A549 treated with Mapracorat at 1 μM for 4 hours (cell line): ENCODE measurements at places on chromosomes 3 and 15. TPM values are rescaled to one million over a fixed set of nuclear protein-coding genes. Genes with fewer than 3 reads are reported as not detected.

The FBN1 gene
- 5.0 to 9.3 TPM (median 7.4 TPM) in 5 replicates for total RNA-seq

The GPR149 gene
- total RNA-seq = not detected in 5 replicates

The LYSMD4 gene
- total RNA-seq = 3.3 to 4.6 TPM (median 4.2 TPM) in 5 replicates

The ARHGAP11A gene
- 53.1 to 91.3 TPM (median 73.1 TPM) in 5 replicates for total RNA-seq

The LACTB gene
- 25.5 to 32.4 TPM (median 28.5 TPM) in 5 replicates for total RNA-seq

The CCDC54 gene
- not detected in 5 replicates for total RNA-seq

The ARNT2 gene
- 14.2 to 18.2 TPM (median 17.2 TPM) in 5 replicates for total RNA-seq

The TGM4 gene
- 0.07 to 0.30 TPM (median 0.14 TPM) in 5 replicates for total RNA-seq

The IQCF5 gene
- not detected in 5 replicates for total RNA-seq

The CCDC39 gene
- not detected in 5 replicates for total RNA-seq

The CCR2 gene
- not detected in 5 replicates for total RNA-seq

The BSN gene
- total RNA-seq = 0.09 to 0.41 TPM (median 0.13 TPM) in 5 replicates

The PCSK6 gene
- total RNA-seq = 9.0 to 12.4 TPM (median 10.4 TPM) in 5 replicates

The TMEM87A gene
- 26.0 to 32.5 TPM (median 27.5 TPM) in 5 replicates for total RNA-seq

The TRPM1 gene
- total RNA-seq = not detected in 5 replicates

The ENTPD3 gene
- total RNA-seq = 0.05 TPM in 1 of 5 replicates, not detected in the others

The CDHR4 gene
- total RNA-seq = 0.10 to 0.64 TPM (median 0.22 TPM) in 5 replicates

The CSTA gene
- total RNA-seq = 0.93 to 1.4 TPM (median 1.1 TPM) in 5 replicates

The FEZF2 gene
- total RNA-seq = not detected in 5 replicates

The SGO1 gene
- 12.3 to 17.3 TPM (median 14.3 TPM) in 5 replicates for total RNA-seq

The DLL4 gene
- 1.1 to 2.0 TPM (median 1.8 TPM) in 5 replicates for total RNA-seq

The SPATA12 gene
- total RNA-seq = 0.36 to 0.62 TPM (median 0.37 TPM) in 5 replicates

The SMAD6 gene
- 16.9 to 29.6 TPM (median 25.2 TPM) in 5 replicates for total RNA-seq

The THOC7 gene
- 53.4 to 73.1 TPM (median 62.1 TPM) in 5 replicates for total RNA-seq

The RAB43 gene
- 3.3 to 6.9 TPM (median 6.1 TPM) in 5 replicates for total RNA-seq

The CLDN18 gene
- not detected in 5 replicates for total RNA-seq

The CLDN1 gene
- total RNA-seq = 17.0 to 22.6 TPM (median 19.0 TPM) in 5 replicates

The WDR49 gene
- not detected in 5 replicates for total RNA-seq

The IL12A gene
- total RNA-seq = 0.98 to 1.9 TPM (median 1.3 TPM) in 5 replicates

The CLDN16 gene
- total RNA-seq = 0.16 TPM in 1 of 5 replicates, not detected in the others

The PSMD2 gene
- 298 to 372 TPM (median 303 TPM) in 5 replicates for total RNA-seq

The ROBO1 gene
- 9.1 to 16.3 TPM (median 15.1 TPM) in 5 replicates for total RNA-seq

The SHC4 gene
- 0.74 to 1.4 TPM (median 1.1 TPM) in 5 replicates for total RNA-seq

The STRA6 gene
- 52.1 to 86.8 TPM (median 69.6 TPM) in 5 replicates for total RNA-seq

The ZNF502 gene
- total RNA-seq = 1.6 to 2.3 TPM (median 1.6 TPM) in 5 replicates

The DCP1A gene
- total RNA-seq = 5.7 to 7.7 TPM (median 6.9 TPM) in 5 replicates

The PODXL2 gene
- total RNA-seq = 7.9 to 11.3 TPM (median 9.8 TPM) in 5 replicates

The PARP15 gene
- not detected in 5 replicates for total RNA-seq

The CCDC13 gene
- 0.30 to 0.74 TPM (median 0.41 TPM) in 5 replicates for total RNA-seq

The XXYLT1 gene
- total RNA-seq = 9.6 to 13.9 TPM (median 12.8 TPM) in 5 replicates

The FAM107A gene
- total RNA-seq = 0.11 to 0.24 TPM (median 0.20 TPM) in 5 replicates

The CPLX3 gene
- 0.08 to 0.09 TPM in 2 of 5 replicates, not detected in the others for total RNA-seq

The CYP8B1 gene
- total RNA-seq = not detected in 5 replicates

The NDN gene
- total RNA-seq = 0.08 to 0.13 TPM in 2 of 5 replicates, not detected in the others

The CLRN1 gene
- not detected in 5 replicates for total RNA-seq

The XYLB gene
- total RNA-seq = 2.5 to 4.3 TPM (median 4.0 TPM) in 5 replicates

The CLDN11 gene
- 0.13 to 0.21 TPM (median 0.18 TPM) in 3 of 5 replicates, not detected in the others for total RNA-seq

The SAMMSON gene
- total RNA-seq = not detected in 5 replicates

The RABL3 gene
- 12.4 to 20.0 TPM (median 14.9 TPM) in 5 replicates for total RNA-seq

The SUSD5 gene
- total RNA-seq = 3.0 to 4.0 TPM (median 3.2 TPM) in 5 replicates

The PPP1R14D gene
- 0.20 to 0.33 TPM in 2 of 5 replicates, not detected in the others for total RNA-seq

The MASP1 gene
- total RNA-seq = not detected in 5 replicates

The NCK1 gene
- 22.0 to 29.9 TPM (median 22.4 TPM) in 5 replicates for total RNA-seq

The ALG1L2 gene
- not detected in 5 replicates for total RNA-seq

The HACL1 gene
- 23.9 to 29.5 TPM (median 25.7 TPM) in 5 replicates for total RNA-seq

The LRRC49 gene
- 4.3 to 7.1 TPM (median 5.4 TPM) in 5 replicates for total RNA-seq
